Lung microvascular endothelial cell (primary cell): ENCODE measurements at places on chromosomes 2 and 18. TPM values are rescaled to one million over a fixed set of nuclear protein-coding genes. Genes with fewer than 3 reads are reported as not detected.

The PRSS56 gene
- total RNA-seq = not detected in 2 replicates

The SIGLEC15 gene
- total RNA-seq = under 0.01 TPM in 1 of 2 replicates, not detected in the other

The PLEKHM3 gene
- total RNA-seq = 7.0 and 16.5 TPM in 2 replicates

The UBR3 gene
- 34.0 and 109 TPM in 2 replicates for total RNA-seq

The CENPA gene
- total RNA-seq = 2.8 and 7.8 TPM in 2 replicates
